Activated T-cell treated with anti-CD3 and anti-CD28 coated beads for 24 hours (primary cell): ENCODE measurements at places on chromosomes 5 and 9.

DNA sequence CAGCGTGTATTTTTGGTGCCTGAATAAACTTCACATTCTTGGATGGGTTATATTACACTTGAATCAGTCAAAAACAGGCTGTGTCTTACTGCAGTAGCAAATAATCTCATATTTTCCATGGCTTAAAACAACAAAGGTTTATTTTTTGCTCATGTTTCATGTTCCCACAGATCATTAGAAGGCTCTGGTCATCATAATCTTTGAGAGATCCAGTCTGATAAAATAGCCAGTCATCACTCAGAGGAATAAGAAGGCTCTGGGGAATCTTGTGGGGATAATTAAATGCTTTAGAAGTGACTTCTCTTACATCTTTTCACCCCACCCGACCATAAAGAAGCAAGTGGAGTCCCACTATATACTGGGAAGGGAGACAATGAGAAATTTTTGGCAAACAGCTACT, 417.7 kb downstream of the PSAT1 start:
- no peak for DNase-seq

DNA sequence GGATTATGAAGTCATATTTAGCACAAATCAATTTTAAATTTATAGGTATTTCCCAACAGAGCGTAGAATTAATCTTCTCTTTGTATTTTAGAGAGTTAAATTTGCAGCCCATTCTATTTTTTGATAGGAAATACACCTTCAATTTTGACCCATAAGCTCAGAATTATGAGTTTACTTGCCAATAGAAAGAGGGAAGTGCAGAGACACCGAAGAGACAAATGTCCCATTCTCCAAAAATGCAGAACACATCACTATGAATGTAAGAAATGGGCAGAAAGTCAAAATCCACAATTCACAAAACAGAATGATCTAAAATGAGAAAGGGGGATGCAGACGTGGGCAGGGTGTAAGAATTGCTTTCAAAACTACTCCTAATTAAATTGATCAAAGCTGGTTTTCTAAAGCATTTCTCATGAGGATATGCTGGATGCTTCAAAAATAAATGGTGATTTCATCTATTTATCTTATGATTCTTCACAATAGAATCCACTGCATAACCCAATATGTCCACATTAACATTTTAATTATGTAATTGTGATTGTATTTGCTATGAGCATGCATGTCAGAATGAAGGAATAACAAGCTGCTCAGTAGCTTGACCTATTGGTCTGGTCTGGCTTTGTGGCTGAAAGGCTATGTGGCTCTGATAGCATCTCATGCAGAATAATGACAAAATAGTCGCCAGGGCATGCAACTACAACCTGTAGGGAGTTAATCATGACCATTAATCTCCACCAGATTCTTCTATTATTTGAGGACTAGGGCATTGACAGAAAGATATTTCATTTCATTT, 550.1 kb upstream of the CDH18 start:
- no peak for DNase-seq

- no peak for DNase-seq
Observed at GRCh38 chr5:5025774-5026408, 114.2 kb upstream of the ADAMTS16 start.

DNA sequence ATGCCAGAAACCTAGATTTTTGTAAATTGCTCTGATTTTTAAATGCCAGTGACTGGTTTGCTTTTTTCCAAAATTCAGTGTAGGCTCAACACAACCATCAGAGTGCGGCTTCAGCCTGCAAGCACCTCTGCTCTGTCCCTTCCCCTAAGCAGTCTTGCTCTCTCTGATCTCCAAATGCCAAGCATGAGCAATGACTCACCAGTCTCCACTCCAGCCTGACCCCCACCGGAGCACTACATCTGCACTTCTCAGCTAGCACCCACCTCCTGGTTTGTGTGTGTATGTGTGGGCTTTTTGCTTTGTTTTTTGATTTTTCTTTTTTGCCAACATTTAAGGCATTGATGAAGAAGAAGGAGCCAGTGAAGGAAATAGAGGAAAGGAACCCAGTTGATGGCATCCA, 61.4 kb upstream of the ADRA1B start:
- DNase-seq = no peak

- no peak for DNase-seq
Observed at GRCh38 chr5:149666212-149666852, 63.8 kb upstream of the PPARGC1B start.

DNA sequence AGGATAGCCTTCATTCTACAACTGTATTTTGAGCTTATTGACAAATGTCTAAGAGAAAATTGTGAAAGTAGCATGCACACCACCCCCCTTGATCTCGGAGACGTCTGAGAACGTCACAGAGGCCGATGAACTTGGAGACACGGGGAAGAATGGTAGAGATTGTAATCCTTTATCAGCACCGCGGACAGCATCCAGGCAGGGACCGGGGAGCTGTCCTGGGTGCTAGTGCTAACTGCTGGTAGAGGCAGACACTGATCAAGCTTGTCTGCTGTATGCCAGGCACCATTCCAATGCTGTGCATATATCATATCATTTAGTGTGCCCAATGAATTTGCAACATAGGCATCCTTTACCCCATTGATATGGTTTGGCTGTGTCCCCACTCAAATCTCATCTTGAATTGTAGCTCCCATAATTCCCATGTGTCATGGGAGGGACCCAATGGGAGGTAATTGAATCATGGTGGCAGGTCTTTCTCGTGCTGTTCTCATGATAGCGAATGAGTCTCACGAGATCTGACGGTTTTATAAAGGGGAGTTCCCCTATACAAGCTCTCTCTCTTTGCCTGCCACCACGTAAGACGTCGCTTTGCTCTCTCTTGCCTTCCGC, 98.8 kb downstream of the LHX2 start:
- DNase-seq = peak; percentile 8

- DNase-seq = no peak
Observed at GRCh38 chr5:91727463-91727862, 344.3 kb upstream of the ARRDC3 start.

DNA sequence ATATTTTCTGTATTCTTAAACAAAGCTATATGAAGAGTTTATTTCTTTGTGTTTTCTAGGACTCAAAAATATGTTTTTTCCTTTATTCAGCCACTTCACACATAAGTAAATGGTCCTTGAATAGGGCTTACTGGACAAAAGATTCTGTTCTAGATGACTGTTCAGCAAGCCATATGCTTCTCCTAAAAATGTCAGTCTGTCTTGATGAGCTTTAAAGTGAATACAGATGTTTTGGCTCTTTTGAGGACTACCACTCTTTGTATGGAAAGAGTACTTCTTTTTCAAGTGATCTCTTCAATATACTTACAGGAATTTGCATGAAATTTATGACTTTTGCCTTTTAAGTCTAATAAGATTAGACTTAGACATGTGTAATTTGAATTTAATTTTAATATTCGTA, 8.4 kb downstream of the NDUFS4 start:
- DNase-seq = no peak

GRCh38 chr5:110458313-110458712, 268.2 kb downstream of the TMEM232 start:
- no peak for DNase-seq

DNA sequence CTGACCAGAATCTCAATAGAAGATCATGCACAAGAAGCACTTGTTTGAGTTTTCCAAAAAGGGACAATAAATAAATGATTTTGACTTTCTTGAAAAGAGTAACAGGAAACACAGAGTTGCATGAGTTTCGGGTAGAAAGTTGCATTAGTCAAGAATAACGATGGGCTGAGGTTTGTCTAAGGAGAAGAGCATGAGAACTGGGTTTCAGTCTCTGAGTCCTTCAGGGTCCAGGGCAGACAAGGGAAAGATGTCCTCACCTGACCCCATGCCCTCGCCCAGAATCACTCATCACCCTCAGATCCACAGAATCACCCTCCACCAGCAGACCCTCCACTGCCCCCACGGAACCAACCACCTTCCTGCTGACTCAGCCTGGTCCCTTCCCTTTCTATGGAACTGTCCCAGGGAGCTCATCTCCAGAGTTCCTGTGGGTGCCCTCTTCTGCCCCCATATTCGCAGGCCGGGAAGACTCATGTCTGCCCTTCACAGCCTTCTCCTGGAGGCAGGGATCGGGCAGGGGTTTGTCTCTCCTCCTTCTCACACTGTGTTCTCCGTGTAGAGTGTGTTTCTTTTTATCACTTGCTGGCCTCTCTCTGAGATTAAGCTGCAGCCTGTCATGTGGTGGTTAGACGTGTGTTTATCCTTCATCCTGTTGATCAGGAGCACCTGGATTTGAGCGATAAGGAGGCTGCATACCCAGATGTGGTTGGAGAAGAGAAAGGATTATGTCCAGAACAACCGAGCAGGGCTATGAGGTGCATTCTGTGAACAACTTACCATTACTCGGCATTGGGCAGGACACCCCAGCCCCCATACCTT, 442.6 kb downstream of the MAT2B start:
- no peak for DNase-seq

GRCh38 chr5:149160291-149160787, 19.0 kb downstream of the ABLIM3 start:
- no peak for DNase-seq

GRCh38 chr5:14851597-14851996, 20.0 kb downstream of the ANKH start:
- DNase-seq = no peak

DNA sequence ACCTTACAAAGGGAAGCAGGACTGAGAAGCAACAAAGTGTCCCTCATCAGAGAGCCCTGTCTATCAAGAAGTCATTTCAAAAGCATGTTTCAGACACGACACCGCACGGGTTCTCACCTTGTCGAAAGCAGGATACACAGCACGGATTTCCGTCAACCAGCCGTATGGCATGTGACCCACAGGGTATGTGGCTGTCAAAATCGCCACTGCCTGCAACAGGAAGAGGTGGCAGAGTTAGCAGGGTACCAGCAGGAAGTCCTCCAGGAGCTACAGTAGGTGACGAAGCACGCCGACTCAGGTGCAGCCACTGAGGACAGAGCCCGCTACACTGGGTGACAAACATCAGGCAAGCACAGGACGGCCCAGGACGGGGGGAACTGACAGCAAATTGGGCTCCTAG, 81.2 kb downstream of the OTULIN start:
- DNase-seq = no peak

GRCh38 chr5:168800701-168801100, 221.5 kb upstream of the PANK3 start:
- DNase-seq = no peak

DNA sequence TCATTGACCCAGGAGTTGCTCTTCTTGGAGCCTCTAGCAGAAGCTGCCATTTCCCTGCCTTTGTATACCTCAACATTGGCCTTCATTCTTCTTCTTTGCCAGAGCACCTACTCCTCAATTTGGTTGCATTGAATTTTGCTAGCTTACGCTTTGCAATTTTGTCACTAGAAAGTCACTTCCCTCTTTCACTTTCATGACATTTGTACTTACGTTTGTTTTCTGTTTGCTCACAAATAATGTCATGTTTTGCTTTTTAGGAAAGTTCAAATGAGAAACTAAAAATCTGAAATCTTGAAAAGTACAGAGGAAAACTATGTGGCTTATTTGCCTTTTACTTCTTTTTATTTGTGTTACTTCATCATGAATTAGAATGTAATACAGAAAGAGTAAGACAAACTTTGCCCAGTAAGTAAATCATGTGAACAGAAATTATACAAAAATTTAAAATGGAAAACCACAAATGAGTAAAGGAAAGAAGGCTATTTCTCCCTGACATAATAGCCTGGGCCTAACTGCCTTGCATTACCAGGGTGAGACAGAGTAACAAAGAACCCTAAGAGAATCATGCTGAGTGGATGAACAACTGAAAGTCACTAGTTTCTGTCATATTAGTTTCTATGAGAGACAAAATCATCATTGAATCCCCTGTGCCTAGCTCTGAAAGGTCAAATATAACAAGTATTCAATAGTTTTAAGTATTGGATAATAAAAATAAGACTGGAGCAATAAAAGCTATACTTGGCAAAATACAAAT, 7.4 kb upstream of the IFNA1 start:
- DNase-seq = no peak

DNA sequence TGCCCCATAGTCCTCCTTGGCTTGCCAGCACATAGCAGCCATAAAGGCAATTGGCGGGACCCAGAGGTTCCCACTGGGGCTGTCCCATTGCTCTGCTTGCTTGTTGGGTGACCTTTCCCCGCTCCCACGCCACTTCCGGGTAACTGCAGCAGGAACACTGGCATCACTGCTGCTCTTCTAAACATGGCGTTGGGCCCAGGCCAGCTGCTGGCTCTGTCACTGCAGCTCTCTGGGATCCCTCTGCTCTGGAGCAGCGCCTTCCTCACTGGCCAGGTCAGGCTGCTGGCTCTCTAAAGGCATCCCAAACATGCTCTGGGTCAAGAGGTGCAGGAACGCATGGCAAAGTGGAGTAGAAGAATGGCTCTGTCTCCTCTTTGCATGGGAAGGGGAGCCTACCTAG, 92.9 kb downstream of the DRD1 start:
- DNase-seq = no peak

GRCh38 chr5:52015760-52016159, 632.5 kb downstream of the ISL1 start:
- no peak for DNase-seq

GRCh38 chr5:128144491-128144890, 60.9 kb downstream of the SLC12A2 start:
- no peak for DNase-seq

- no peak for DNase-seq
Observed at GRCh38 chr9:2621722-2622460, at the start of gene VLDLR. VLDLR (plus strand) TSS chr9:2621787; CDS start chr9:2622190, 403 bp downstream.

DNA sequence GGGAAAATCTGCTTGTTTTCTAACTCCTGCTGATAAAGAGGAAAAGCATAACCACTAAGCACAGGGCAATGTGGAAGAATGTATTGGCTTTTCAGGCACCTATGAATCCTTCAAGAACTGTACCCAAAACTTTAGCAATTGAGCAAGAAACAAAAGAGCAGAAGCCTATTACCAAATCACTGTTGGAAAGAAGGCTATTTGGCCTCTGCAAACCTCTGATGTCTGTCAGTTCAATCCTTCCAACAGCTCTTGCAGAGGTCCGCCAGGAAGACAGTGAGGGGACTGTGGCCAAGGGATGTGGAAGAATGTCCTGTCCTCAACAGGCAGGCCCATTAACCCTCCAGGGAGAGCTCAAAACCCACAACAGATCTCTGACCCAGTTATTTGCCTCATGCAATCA, 328.6 kb downstream of the ENC1 start:
- no peak for DNase-seq

DNA sequence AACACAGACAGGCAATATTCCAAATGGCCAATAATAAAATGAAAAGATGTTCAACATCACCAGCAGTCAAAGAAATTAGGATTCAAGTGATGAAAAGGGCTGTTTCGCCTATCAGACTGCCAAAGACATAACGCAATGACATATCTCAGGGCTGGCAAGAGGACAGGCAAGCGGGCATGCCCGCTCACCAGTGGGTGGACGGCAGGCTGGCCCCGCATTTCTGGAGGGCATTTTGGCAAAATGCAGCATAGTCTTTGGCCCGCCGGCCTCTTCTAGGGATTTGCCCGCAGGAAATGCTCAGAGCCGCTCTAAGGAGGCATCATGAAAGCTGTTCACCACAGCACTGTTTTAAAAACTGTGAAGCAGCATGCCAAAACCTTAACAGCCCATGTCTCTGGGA, 1.4 kb upstream of the PPP1R26 start:
- DNase-seq = no peak

DNA sequence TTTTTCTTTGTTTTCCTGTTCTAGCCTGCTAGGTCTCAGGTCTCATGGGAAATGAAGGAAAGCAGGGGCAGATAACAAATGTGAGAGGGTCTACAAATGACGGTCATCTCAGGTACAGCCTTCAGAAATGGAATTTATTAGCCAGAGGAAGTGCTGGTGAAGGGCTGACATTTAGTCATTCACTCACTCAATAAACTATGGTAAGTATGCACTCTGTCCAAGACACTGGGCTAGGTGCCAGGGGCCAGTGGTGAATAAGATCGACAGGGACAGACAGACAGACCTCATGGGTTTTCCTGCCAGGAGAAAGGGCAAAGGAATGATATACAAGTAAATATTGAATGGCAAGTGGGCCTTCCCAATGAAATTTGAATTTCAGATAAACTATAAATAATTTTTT, 6.3 kb downstream of the PDE6A start:
- DNase-seq = no peak
